ENCODE measurements at places on chromosomes 6 and 20. TPM values are rescaled to one million over a fixed set of nuclear protein-coding genes. Genes with fewer than 3 reads are reported as not detected.

NECAB3 gene
- 13.2 TPM for total RNA-seq

IL17A gene
- not detected for total RNA-seq

ZNF311 gene
- 0.19 TPM for total RNA-seq

HTR1E gene
- not detected for total RNA-seq

DNA sequence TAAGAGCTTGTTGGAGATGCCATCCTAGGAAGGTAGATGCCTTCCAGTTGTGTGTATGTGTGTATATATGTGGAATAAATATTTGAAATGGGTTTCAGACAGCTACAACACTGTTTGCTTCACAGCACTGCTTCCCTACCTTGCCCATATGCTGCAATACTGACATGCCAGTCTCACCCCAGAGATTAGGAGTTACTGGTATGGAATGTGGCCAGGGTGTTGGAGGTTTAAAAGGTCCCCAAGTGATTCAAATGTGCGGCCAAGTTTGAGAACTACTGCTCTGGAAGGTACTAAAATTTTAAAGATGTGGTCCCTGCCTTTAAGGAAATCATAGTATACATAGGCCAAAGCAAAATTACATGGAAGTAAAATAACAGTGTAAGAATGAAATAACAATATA lies 39.5 kb downstream of the BCKDHB start:
- no peak for DNase-seq

DNA sequence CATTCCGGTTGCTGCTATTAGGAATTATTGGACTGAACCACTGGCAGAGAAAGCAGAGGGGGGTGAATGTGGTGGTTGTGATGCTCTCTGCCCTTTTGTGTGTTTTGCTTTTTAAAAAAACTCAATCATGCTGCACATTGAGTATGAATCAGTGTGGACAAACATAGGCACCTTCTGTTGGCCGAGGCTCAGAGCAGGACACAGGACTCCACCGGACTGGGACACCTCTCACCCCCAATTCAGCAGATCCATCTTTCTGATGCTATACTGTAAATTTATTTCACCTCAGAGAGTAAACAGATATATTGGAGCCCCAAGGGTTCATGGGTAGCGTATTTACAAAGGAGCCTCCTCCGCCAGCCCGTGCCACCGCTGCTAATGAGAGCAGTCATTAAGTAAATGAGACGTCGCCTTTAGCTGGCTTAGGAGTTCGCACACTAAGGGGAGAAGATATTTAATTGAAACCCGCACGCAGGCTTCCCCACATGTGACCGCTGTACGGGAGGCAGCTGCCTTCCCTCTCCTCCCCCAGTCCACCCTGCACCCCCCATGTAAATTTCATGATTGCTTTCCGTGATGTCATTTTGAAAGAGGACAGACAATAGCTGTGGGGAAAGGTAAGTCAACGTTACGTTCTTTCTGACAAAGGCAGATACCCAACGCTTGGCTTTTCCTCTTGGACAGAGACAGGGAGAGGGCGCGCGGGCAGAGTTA lies at the start of gene MYT1:
Gene MYT1 (plus strand): TSS at position 330 of the 714 bp plus-strand sequence. CDS start 34,410 bp downstream, outside the sequence.
- DNase-seq = no peak

GRCh38 chr6:114580882-114581281 lies 238.1 kb upstream of the HS3ST5 start:
- DNase-seq = no peak

- no peak for DNase-seq
Observed at GRCh38 chr6:10136636-10137035, 278.2 kb downstream of the TFAP2A start.

- peak; percentile 62 for DNase-seq
Observed at GRCh38 chr6:138105446-138105845, 1.8 kb downstream of the PERP start.

- no peak for DNase-seq
Observed at GRCh38 chr6:71395731-71396409, 107.3 kb downstream of the OGFRL1 start.

DNA sequence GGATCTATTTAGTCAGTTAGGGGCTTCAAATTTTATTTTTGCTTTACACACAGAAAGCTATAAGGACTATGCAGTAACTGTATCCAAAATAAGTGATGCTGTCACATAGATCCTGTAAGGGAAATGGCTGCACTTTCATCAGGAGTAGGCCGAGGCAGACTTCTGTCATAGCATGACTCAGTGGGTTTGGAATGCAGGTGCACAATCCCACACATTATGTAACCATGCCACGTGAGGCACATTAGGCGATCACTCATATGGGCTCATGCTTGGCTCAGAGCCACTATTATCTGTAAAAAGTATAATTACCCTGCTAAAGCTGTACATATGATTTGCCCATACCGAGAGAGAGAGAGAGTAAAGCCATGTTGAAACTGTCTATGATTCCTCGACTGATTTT lies 1189.4 kb upstream of the EYS start:
- no peak for DNase-seq

DNA sequence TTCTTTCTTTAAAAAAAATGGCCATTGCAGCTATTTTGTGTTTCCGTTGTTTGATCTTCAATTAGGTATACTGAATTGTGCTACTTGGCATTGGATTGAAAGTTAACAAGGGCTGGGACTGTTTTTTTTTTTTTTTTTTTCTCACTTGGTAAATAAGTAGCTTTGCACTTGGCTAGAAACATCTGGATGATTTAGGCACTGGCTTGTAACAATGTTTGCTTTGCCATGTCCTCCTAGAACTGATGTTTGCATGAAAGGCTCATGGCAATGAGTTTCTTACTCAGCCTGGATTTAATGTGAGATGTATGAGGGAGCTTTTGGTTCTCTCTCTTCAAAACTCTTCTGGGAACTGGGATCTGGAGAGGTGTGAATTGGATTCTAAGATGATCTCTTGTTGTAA lies 414.1 kb downstream of the CDH26 start:
- no peak for DNase-seq

GRCh38 chr20:53837126-53837826 lies 233.1 kb downstream of the BCAS1 start:
- DNase-seq = no peak

- DNase-seq = no peak
Observed at GRCh38 chr20:20231528-20232298, 136.2 kb upstream of the INSM1 start.

GRCh38 chr6:127718694-127719093 lies 141.7 kb downstream of the C6orf58 start:
- no peak for DNase-seq

DNA sequence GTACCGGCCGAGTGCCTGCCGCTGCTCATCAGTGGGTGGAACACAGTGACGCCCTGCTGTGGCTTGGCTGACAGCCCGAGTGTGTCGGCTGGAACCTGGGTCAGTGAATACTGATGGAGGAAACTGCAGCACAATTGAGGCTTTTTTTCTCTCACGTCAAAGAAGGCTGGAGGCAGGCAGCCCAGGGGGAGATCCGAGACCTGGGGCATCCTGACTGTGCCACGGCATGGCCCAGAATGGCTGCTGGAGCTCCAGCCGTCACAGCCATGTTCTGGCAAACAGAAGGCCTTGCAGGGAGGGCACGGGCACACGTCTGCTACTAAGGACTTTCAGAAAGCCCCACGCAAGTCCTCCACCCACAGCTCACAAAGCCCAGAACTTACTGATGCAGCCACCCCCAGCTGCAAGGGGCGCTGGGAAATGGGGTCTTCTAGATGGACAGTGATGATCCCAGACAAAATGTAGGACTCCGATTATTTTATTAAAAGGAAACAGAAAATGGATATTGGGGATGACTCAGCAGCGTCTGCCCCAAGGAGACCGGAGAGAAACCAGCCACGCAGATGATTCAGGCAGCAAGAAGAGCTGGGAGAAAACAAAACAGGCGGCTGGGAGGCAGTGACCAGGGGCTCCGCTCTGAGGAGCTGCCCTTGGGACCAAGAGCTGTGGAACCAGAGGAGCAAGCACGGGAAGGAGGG lies 140.0 kb downstream of the TAF4 start:
- DNase-seq = peak; percentile 50
